Omental fat pad (tissue), 4 donors: ENCODE measurements at places on chromosomes 1 and 21.

DNA sequence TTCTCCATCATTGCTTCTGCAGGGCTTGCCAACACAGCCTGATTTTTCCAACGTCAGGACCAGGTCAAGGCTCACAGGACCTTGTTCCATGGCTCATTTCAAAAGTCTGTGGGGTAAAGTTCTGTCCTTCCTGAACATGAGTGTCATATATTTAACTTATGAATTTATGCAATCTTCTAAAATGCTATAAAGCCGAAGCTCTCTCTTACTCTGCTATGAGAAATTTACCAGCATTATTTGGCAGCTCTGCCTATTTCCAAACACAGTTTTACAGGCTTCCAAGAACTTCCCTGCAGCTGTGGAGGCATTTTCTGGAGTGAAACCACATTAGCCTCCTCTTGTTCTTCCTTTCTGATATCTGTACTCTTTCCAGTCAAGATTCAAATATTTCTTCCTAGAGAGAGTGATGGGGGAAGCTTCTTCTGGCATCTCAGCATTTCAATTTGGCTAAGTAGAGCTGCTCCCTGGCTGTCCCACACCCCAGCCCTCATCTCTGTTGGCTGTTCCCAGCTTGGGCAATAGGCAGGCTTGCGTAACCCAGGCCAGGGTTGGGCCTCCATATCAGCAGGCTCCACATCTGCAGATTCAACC lies 15.6 kb upstream of the HMGCS2 start:
- peak; percentile 58 for DNase-seq

- no peak for DNase-seq
These were observed 28.3 kb upstream of the KCNJ15 start for GRCh38 chr21:38228537-38228936.

- DNase-seq: no peak
These were observed 9.7 kb downstream of the TLR5 start for GRCh38 chr1:223133306-223133823.

DNA sequence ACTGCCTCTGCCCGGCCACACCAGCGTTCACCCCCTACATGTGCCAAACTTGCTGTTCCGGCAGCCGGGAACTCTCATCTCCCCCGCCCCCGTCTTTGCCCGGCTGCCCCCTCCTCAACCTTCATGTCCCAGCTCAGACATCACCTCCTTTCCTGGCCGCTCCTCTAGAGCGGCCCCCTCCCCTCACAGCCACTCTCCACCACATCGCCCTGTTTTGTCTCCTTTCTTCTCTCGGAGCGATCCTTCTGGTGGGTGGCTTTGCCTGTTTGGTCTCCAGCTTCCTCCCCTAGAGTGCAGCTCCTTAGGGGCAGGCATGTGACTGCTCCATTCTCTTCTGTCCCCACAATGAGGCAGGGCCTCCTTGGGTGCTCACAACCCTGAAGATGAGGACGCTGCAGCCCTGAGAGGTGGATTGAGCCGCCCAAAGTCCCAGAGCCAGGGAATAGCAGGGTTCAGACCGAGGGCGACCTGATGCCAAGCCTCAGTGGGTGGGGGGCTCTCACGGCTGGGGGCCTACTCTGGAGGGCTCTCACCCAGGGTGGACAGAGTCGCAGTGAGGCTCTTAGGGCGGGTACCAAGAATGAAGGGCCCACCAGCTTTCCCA lies 44.9 kb upstream of the ECE1 start:
- no peak for DNase-seq

- DNase-seq: peak; percentile 92
These were observed 816 bp downstream of the IL6R start for GRCh38 chr1:154405747-154406571.
